ENCODE measurements at places on chromosomes 3 and 15.

GRCh38 chr15:95202569-95203349 lies 971.4 kb downstream of the MCTP2 start:
- no peak for DNase-seq

GRCh38 chr3:50450209-50450921 lies 53.1 kb downstream of the CACNA2D2 start:
- DNase-seq, result no peak

GRCh38 chr3:138441256-138441655 lies 6.8 kb downstream of the ESYT3 start:
- DNase-seq, result no peak

DNA sequence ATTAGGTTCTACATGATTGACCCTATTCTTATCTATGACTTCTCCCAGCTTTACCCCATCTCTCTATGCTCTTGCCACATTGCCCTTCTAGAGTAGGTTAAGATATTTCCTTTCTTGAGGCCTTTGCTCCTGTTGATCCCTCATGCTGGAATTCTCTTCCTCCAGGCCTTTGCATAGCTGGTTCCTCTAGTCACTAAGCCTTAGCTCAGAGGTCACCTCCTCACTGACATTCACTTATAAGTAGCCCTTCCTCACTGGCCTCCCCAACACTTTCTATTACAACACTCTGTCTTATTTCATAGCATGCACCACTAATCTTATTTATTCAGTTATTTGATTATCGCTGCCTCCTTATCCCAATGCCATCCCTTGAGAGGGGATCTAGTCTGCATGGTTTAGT lies 228.4 kb upstream of the COL8A1 start:
- no peak for DNase-seq

DNA sequence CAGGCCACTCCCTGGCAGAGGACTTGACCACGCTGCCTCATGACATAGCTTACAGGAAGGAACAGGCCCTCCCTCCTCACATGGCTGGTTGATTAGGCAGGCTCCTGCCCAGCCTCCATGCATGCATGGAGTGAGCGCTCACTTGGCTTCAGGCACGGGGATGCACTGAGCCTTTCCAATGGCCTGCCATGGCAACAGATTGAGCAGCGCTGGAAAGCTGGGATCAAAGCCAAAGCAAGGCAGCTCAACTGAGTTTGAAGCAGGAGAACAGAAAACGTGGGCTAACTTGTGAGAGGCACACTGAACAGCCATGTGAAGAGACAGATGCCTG lies 5.9 kb upstream of the GRAMD2A start:
- DNase-seq, result no peak

GRCh38 chr15:41819455-41820050 lies 8.3 kb upstream of the JMJD7 start:
- no peak for DNase-seq

DNA sequence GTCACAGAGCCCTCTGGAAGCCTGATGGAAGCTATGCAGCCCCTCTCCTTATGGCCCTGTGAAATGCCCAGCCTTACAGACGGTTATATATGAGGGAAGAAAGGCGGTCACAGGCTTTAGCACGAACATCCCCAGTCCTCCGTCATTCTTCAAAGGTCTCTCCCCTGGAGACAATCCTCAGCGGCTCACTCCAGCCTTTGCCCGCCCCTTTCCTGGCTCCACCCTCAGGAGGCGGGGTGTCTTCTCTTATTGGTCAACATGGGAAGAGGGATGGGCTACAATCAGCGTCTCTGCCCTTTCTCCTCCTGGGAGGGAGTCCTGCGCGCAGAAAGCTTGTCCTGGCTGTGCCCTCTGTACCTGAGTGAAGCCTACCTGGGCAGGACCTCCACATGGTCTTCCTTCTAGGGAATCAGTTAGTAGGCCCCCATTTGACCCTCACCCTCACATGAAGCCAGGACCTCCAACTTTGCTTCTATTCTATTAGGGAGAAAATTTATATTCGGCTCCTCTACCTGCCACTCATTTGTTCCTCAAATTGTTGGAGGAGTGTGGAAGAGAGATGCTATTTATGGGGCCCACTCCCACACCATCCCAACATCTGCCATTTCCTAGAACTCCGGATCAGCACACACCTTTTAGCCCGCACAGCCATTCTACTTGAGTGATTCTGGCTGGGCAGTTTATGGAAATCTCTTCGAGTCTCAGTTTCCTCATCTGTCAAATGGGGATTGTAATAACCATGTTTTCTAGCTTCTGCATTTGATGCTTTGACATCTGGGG lies 112.9 kb upstream of the SLC6A11 start:
- DNase-seq, result peak; percentile 42

DNA sequence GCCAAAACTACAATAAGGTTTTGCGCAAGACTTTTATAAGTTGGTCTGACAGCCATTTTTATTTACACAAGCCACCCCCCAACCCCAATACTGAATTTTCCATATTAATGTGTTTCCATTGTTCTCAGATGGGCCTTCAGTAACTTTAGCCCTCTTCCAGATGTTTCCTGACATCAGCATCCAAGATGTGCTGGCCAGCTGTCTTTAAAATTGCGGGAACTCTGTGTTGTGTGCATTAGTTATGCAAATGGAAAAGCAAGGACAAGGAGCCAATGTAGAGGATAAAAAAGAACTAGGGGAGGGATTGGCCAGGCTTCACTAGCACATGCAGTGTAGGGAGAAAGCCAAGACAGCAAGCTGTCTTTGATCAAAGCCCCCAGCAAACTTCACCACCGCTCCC lies 45.4 kb downstream of the COMMD2 start:
- DNase-seq, result no peak

DNA sequence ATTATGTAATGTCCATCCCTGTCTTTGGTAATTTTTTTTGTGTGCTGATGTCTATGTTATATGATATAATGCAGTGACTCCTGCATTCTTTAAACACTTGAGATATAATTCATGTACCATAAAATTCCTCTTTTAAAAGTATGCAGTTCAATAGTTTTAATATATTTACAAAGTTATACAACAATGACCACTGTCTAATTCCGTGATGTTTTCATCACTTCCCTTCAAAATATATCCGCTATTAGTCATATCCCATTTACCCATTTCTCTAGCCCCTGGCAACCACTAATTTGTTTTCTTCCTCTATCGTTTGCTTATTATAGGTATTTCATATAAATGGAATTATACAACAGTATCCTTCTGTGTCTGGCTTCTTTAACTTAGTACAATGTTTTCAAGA lies 64.9 kb upstream of the SUCLG2 start:
- no peak for DNase-seq

GRCh38 chr3:76638006-76638405 lies 401.9 kb upstream of the ROBO2 start:
- no peak for DNase-seq

DNA sequence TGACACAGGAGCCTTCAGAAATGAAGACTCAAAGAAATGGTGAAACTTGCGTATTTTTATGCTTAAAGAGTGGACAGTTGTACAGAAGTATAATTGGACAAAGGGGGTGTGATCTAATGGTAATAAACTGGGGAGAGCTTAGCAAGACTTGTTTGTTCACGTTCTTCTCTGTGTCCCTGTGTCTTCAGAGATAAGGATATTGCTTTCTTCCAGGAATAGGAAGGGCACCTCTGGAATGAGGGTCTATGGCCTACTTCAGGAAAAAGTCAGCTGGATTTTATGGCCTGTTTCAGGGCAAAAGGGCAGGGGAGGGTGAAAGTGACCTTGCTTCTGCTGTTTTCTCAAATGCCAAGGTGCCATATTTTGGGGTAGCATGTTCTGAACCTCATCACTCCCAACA lies 4.5 kb upstream of the TOPAZ1 start:
- no peak for DNase-seq

All from NT2/D1 (cell line).